NCI-H187 (cell line): ENCODE measurements at places on chromosomes 5 and 9.

DNA sequence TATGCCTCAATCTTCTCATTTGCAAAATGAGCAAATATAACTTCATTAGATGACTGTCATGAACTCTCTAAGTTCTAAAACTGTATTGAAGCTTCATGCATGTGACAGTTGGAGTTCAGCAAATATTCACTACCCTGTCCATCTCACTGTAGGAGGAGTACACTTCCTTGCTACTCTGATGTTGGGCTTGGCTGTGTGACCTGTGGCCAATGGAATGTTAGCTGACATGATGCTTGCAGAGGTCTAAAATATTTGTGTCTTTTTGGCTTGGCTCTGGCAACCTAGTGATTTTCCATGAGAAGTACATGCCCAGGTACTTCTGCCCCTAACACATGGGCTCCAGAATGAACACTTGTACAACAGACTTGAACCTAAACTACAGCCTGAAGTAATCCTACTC, 203.1 kb upstream of the ANKH start:
- no peak for DNase-seq

- DNase-seq, result peak; percentile 41
These were observed 91.1 kb upstream of the CD180 start for GRCh38 chr5:67287510-67288268.

- DNase-seq, result no peak
These were observed 87.2 kb downstream of the ATPSCKMT start for GRCh38 chr5:10162468-10162867.

DNA sequence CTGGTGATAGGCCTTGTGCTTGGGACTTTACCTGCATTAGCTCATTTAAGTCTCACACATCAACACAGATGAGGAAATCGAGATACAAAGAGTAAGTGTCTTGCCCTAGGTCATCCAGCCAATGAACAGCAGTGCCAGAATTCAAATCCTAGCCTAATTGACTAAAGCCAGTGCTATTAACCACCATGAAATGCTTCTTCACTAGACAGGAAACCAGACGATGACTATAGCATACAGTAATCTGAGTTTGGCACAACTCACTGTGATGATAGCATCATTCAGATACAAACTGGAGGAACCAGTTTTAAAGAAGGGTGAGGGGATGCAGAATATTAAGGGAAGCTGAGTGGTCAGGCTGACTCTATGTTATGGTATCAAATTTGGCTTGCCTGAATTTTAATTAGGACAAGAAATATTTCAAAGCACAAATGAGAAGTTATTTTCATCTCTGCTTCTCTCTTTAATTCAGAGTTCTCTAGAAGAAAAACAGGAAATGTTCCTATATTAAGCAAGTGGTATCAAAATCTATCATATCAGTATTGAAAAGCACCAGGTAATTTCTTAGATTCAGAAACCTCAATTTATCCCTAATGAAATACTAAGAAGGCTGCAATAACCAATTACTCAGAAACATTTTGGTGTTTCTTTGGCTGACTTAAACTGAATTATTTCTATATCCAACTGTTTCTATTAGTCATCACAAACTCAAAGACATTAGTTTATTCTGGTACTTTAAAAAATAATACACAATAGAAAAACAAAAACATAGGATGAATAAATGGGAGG, 147.0 kb upstream of the RASA1 start:
- DNase-seq, result no peak

DNA sequence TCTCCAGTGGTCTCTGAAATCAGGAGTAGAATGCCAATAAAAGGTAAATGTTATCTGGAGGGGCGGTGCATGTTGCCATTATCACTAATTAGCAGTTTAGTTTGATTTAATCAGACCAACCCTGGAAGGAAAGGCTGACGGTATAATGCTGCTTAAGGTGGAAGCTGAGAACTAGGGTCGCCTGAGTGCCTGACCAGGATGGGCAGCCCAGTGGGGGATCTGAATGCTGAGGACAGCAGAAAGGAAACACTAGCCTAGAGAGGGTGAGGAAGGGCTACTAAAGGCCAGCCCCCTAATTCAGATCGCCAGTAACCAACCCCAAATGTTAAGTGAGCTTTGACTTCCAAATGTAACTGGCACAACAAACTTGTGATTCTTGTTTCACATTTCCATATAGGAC, 172.2 kb downstream of the APBA1 start:
- DNase-seq, result no peak

- no peak for DNase-seq
These were observed 36.2 kb downstream of the SPOCK1 start for GRCh38 chr5:137462816-137463520.

DNA sequence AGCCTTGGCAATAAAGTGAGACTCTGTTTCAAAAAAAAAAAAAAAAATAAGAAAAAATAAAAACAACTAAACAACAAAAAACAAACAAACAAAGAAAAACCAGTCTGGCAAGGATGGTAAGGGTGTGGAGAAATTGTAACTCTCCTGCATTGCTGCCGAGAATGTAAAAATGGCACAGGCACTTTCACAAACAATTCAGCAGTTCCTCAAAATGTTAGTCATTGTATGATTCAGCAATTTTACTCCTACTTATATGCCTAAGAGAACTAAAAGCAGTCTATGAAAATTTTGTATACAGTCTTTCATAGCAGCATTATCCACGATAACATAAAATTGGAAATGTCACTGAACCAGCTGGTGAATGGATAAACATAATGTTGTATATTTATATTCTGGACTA, 280.4 kb downstream of the CDH9 start:
- no peak for DNase-seq

DNA sequence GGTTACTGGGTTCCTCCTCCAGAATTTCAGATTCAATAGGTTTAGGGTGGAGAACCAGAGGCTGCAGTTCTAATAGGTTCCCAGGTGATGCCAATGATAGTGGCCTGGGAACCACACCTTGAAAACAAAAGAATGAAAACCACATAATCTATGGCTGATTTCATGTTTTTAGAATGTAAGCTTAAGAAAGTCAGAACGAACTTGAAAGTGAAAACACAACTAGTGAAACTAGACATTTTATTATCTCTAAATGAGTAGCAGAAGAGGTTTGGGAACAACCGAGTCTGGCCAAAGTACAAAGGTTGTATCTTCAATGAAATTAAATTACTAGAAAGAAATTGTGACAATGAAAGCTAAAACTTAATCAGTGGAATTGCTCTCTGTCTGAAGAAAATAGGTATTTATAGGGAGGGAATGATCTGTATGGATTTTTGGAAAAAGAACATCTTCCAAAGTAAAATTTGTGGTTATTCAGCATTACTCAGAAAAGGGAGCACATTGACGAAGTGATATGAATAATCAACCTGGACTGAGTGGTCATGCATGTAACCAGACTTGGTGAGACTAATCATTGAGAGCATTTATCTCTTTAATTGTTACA, 24.9 kb upstream of the CEP120 start:
- DNase-seq, result no peak

DNA sequence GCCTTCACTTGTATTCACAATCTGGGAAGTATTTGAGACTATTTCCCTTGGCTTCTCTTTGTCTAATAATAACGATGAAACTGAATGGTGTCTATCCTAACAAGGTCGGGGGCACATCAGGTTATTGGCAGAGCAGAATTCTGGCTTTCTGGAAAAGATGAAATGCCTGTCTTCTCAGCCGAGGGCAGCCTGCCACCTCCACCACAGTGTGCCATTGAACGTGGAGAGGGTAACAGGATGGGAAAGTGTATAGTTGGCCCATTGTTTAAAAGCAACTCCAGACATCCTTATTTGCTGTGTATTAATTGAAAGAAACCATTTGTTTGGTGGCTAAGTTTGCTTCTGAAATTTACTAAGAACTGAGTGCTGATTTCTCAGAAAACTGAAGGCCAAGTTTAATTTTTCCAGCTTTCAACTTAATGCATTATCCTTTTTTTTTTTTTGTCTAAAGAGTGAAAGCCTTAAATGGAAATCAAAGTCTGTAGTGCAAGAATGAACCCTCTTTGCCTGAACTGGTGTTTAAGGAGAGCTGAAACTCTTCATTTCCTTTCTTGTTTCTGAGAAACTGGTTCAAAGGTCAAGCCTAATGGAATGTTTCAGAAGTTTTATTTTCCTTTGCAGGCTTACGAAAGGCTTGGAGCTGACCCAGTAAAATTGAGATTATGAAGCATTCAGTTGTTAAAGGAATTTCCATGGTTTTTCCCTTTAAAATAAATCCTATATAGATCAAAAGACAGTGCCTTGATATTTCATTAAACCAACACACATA, 563.7 kb upstream of the DAP start:
- no peak for DNase-seq

DNA sequence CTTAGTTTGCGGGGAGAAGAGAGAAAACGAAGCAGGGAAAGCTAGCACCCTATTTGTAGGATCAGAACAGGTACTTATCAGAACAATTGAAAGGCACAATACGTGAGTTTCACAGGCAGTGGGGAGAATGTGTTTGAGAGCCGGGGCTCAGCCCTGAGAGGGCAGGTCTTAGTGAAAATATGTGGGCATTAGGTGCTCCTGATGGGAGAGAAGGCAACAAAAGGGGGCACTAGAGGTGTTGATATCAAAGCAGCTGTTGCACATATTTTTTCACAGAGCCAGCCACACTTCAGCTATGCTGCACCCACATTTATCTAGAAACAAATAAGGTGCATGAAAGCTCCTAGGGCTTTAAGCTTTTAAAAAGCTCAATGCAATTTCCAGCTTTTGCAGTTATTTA, 99.7 kb upstream of the MAN2A1 start:
- DNase-seq, result no peak

GRCh38 chr9:76269789-76270188, 124.4 kb downstream of the RFK start:
- DNase-seq, result no peak

DNA sequence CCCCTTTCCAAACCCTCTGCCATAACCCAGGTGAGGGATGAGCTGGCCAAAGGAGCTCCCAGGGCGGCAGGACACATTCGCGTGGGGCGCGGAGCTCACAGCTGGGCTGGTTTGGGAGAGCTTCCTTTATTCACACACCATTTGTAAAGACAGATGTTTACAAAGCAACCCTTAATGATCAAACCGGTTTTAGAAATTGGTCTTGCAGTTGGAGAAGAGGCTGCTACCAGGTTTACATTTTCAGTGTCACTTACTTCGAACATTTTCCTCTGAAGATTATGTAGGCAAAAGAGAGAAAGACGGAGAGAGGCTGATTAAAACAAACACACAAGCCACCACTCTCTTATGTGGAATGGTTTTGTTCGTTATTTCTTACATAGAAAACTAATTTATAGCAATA, 648.7 kb downstream of the IRX1 start:
- no peak for DNase-seq

GRCh38 chr9:132776891-132777290, 101.2 kb downstream of the AK8 start:
- DNase-seq, result no peak

- DNase-seq, result no peak
These were observed 28.0 kb downstream of the DNAJC21 start for GRCh38 chr5:34957321-34957720.

GRCh38 chr9:136353757-136354488, 9.6 kb downstream of the DNLZ start:
- DNase-seq, result no peak

DNA sequence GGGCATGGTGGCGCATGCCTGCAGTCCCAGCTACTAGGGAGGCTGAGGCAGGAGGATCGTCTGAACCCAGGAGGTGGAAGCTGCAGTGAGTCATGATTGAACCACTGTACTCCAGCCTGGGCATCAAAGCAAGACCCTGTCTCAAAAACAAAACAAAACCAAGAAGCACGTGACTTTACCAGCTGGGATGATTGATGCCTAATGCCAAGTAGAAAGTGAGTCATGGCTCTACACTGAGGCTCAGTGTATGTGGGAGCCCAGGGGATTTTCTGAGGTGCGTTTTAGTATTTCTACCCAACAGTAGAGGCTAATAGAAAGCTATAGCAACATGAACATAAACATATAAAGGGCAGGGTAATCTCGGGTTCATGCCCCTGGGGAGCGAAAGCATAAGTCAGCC, 13.9 kb upstream of the BRD3OS start:
- no peak for DNase-seq

DNA sequence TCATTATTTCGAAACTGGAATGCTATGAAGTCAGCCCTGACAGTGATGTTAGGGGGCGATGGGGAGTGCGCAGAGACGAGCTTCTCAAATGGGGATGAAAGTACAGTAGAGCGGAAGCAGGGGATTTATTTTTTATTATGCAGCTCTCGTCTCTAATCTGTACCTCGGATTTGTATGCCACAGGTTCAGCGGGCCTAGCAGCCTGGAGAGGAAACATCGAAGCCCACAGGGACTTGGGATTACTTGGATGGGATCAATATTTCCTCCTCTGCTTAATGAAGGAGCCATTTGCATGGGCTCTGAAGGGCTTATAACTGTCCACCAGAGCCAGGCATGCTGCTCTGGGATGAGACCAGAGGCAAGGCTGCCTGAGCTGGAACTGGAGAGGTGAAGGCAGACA, 133.5 kb upstream of the RAPGEF1 start:
- DNase-seq, result no peak

- no peak for DNase-seq
These were observed 1.8 kb upstream of the PAXX start for GRCh38 chr9:136990242-136990911.

GRCh38 chr5:87079219-87079618, 188.5 kb upstream of the RASA1 start:
- no peak for DNase-seq

GRCh38 chr5:57167201-57167600, 6.7 kb upstream of the GPBP1 start:
- no peak for DNase-seq

DNA sequence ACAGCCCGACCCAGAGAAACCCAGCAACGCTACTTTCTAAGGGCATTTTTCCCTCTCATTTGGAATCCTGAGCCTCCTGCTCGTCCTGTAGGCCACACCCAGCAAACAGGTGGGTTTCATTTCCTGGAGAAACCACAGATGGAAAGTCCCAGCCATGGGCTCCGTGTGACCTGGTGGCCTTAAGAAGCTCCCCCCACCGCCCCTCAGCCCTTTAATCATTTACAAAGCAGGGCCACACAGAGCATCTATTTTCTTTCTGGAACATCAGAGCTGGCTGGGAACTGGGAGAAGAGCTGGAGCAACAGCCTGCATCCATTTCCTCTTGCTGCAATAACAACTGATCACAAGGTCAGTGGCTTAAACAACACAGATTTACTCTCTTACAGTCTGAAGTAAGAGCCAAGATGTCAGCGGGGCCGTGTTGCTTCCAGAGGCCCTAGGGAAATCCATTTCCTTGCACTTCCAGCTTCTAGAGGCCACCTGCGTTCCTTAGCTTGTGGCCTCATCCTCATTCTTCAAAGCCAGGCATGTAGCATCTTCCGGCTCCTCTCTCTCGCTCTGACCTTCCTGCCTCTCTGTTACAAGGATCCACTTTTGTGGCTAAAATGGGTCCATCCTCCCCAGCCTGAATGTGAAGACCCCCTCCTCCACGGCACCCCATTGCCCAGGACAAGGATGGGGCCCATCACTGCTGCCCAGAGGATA, 40.5 kb downstream of the C9orf50 start:
- no peak for DNase-seq

DNA sequence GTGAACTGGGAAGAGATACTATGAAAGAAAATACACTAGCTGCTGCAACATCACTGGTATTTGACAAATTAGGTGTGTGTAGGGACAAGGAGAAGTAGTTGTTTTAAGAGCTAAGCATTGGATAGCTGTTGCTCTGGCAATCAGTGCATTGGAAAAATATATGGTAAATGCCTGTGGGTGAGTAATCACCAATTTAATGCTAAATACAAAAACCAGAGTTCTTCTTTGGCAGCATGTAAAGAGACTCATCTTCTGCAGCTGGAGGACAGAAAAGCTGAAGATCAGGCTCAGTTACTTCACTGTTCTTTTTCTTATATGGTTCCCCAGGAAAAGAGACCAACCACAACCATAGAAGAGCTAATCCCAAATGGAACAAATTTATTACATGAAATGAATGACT, 201.8 kb upstream of the MPDZ start:
- no peak for DNase-seq

GRCh38 chr5:56412601-56413379, 179.7 kb upstream of the ANKRD55 start:
- no peak for DNase-seq
